ENCODE measurements at places on chromosomes 4 and X.

- DNase-seq = no peak
Measured at GRCh38 chrX:38595801-38596200, 34.5 kb downstream of the TSPAN7 start.

DNA sequence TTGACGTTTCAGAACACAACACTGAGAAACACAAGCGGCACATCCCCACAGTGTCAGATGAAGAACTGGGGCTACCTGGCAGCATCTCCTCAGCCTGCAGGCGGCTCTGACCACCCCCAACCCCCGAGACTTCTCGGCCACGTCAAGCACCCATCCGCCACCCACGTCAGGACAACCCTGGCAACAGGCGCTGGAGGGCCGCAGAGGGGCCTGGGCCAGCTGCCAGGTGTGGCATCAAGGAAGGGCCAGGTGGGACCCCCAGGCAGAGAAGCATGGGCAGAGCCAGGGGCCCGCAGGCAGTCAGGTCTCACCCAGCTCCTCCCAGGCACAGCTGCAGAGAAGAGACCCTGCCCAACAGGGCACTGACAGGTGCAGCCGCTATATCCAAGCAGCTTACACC, 22.3 kb downstream of the GAK start:
- no peak for DNase-seq

DNA sequence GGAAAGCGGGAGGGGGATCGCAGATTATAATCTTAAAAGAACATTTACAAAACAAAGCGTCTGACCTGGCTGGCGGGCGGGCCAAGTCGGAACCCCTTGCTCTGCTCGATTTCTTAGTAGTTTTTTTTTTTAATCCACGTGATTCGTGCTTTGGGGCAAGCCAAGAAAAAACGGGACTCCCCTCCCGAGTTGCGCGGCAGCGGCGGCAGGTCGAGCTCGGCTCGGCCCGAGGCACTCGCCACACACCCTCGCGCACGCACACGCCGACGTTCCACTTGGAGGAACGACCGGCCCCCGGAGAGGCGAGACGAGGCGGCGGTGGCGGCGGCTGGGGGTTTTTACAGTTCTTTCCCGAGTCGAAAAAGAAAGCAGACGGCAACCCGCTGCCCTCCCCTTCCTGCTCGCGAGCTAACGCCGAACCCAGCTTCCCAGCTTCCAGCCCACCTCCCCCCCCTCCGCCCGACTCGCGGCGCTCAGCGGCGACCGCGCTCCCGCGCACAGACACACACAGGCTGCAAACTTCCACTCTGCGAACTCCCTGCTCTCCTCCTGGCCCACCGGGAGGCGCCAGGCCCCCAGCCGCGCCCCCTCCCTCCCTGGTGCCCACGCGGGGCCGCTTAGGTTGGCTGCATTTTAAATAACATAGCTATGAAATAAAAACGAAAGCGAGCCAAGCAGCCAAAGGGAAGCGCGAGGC, 1.2 kb downstream of the BCOR start:
- no peak for DNase-seq

- no peak for DNase-seq
Measured at GRCh38 chr4:15848191-15848842, 70.2 kb downstream of the CD38 start.

DNA sequence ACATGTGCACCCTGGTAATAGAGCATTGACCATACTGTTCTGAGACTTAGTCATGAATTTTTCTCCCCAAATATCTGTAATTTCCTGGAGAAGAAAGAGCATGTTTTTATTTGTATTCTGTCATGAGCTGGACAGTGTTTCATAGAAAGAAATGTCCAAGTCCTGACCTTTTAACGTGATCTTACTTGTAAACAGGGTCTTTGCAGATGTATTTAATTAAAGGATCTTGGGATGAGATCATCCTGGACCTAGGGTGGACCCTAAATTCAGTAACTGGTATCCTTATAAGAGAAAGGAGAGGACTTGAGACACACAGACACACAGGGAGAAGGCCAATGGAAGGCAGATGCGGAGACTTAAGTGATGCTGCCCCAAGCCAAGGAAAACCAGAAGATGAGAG, 3.6 kb downstream of the ADGRA3 start:
- no peak for DNase-seq

GRCh38 chrX:103475381-103475780, 43.9 kb downstream of the RAB40A start:
- DNase-seq = no peak

GRCh38 chrX:6678313-6678712, 143.4 kb upstream of the VCX3A start:
- no peak for DNase-seq
